ENCODE measurements at places on chromosomes 5 and 9.

DNA sequence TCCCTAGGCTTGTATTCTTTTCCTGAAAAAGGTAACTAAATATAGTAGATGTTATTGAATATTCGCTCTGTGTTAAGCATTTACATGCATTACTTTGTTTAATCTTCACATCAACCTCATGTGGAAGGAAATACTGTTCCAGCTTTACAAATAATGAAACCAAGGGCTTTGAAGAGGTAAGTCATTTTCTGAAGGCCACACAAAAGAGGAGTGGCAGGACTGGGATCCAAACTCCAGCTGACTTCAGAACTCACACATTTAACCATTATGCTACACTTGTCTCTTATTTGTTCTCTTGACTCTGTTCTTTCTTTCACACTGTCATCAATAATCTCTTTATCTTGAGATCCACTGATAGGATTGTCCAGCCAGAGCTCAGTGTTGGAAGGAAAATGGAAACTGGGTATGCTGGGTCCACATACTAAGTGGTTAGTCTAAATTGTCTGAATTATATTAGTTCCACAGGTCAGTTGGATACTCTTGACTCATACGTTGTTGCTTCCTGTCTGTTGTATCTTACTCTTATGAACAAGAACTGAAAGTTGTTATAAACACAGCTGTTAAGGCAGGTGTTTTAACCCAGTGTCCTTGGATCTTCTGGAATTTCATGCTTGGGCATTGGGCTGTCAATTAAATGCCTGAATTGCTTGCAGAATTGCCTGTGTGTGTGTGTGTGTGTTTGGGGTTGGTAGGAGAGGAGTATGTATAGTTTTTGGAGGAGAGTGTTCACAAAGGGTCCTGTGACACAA, 65.6 kb downstream of the TLE4 start:
- no peak for DNase-seq

GRCh38 chr5:74538206-74538661, 102.3 kb downstream of the ENC1 start:
- peak; percentile 75 for DNase-seq

- peak; percentile 26 for DNase-seq
Observed at GRCh38 chr5:176360894-176361436, 599 bp downstream of the KIAA1191 start.

- DNase-seq, result no peak
Observed at GRCh38 chr5:50559955-50560354, 106.5 kb upstream of the PARP8 start.

DNA sequence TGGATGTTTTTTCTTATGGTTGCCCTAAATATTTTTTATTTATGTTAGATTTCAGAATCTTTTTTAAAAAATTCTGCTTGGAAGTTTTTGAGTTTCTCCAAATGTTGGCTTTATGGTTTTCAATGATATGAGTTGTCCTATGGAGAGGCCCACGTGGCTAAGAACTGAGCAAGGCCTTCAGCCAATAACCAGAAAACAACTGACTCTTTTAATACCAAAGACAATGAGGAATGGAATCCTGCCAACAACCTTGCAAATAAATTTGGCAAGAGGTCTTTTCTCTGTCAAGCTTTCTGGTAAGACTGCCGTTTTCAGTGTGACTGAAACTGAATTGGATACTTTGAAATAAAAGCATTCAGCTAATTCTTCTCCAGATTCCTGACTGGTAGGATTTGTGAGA, 1740.1 kb upstream of the WWC1 start:
- no peak for DNase-seq

DNA sequence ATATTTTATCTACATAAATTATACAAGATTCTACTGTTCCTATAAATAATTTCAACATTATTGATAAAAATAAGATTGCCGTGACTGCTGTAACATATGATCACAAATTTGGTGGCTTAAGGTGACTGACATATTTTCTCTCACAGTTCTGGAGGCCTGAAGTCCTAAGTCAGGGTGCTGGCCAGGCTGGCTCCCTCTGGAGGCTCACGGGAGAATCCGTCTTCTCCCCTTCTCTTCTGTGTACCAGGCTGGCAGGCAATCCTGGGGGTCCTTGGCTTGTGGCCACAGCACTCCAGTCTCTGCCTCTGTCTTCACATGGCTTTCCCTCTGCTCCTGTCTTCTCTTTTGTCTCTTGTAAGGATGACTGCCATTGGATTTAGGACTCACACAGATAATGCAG, 31.7 kb upstream of the IRX2 start:
- DNase-seq, result no peak

DNA sequence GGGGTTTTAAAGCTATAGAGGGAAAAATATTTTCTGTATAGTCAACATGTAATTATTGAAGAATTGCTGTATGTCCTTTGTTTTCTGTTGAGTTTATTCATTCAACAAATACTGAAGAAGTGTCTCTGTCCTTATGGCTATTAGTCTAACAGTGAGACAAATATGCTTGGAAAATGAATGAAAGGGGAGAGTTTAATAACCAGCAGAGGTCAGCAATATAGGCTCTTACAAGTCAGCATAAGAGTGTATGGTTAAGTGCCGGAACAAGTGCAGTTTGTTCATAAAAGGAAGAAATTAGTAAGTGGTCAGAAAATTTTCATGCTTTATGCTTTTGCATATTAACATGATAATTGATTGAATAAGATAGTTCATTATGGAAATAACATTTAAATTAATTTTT, 3.6 kb downstream of the SCAMP1 start:
- DNase-seq, result no peak

- peak; percentile 64 for DNase-seq
Observed at GRCh38 chr5:93800988-93801811, 59.8 kb upstream of the POU5F2 start.

- DNase-seq, result no peak
Observed at GRCh38 chr9:109449036-109449798, 48.9 kb downstream of the PTPN3 start.

DNA sequence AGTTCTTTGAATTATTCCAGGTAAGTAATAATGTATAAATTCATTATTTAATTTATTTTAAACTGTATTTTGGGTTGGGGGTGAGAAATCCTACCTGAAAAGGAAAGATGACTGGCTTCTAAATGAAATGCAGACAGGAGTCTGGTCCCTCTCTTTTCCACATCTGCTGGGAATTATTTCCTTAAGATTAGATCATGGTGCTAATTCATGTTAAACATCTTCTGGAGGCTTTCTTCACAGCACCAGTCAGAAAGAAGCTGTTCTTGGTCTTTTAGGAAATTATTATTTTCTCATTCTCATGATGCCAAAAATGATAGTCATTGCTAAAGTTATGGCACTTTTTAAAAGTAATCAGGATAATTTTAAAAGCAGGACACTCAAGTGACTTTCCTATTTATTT, 254.2 kb downstream of the CWC27 start:
- DNase-seq, result no peak

DNA sequence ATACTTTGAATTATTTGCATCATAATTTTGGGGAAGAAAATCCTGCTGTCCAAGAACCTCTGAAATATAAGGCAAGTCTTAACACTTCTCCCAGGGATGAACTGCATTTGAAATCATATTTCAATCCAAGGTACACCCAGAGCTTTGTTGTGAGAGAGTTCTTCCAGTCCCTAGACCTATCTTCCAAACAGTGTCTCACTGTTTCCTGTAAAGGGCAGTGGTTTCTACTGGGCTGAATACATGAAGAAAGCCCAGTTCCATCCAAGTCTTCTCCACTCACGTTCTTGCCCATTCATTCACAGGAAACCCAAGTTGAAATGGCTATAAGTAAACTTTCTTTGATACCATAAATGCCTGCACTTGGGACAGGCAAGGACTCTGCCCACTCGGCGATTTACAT, 108.3 kb upstream of the LHFPL2 start:
- DNase-seq, result no peak

GRCh38 chr9:123796094-123796493, 133.8 kb downstream of the DENND1A start:
- DNase-seq, result no peak

DNA sequence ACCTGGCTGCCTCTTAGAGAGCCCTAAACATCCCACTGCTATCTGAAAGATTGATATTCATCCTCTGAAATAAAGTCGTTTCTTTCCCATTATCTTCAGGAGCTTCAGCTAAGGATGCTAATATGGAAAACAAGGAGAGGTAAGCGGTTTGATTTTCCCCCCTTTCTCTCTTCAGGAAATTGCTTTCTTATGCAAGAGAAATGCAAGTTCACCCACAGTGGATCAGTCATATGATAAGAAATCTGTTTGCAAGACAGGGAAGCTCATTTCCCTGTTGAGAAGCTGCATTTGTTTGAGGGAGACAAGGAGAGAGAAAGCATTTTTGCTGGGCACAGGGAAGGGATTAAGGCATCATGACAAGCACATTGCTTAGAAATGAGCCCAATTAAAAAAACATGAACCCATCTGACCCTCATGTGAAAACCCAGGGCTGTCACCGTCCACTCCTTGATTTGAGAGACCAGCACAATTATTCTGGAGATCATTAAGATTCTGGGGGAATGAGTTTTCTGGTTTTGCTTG, 53.7 kb upstream of the BOD1 start:
- DNase-seq, result no peak

- DNase-seq, result no peak
Observed at GRCh38 chr5:52864371-52864770, 76.7 kb downstream of the ITGA1 start.

DNA sequence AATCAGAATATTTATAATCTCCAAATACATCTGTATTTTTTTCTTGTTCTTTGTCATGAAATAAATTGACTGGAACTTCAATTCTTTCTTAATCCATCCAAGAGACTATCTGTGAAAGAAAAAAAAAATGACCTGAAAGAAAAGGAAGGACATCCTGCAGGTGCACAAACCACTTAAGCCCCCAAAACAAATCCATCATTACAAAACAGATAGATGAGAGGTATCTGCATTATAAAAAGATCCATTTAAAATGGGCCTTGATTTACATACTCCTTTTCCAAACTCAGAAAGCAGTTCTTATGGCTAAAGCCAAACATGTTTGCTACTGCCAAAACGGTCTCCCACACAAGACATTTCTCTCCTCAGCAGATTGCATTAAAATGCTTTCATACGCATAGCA, 85.5 kb downstream of the ELAVL2 start:
- no peak for DNase-seq

GRCh38 chr9:23606107-23606506, 219.9 kb downstream of the ELAVL2 start:
- DNase-seq, result no peak

DNA sequence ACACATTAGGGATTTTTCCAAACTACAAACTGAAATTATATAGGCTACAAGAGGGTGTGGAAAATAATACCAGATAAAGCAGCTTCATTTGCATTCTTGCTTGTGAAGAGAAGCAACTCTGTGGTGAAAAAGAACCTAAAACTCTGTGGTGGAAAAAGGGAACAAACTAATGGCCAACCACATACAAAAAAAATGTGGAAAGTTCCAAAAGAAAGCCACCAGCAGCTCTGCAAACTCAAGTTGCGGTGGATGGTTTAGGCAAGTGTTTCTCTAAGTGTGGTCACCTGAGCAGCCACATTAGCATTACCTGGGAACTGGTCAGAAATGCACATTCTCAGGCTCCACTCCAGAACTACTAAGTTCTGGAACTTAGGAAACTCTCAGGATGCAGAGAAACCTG, 586.4 kb downstream of the ACTL7B start:
- DNase-seq, result no peak

GRCh38 chr5:36252722-36253365, 11.1 kb upstream of the NADK2 start:
- DNase-seq, result no peak

- no peak for DNase-seq
Observed at GRCh38 chr5:173515526-173515925, 100.9 kb downstream of the BOD1 start.

DNA sequence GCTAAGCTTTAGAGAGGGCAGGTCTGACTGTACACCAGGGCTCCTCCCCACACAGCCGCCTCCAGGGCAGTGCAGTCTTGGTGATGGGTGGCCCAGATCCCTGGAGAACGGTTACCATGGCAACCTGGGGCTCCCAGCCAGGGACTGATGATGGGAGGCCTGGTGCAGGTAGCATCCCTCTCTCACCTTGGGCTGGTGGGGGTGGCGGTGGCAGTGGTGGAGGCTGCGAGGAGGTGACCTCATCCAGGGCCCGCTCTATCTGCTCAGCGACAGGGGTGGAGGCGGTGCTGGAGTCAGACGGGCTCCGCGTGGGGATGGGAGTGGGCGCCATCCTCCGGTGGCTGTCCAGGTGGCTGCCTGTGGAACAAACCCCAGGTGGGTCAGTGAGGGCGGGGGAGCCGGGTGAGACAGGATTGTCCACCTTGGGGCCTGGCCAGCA, 12.3 kb downstream of the PRR7 start:
- peak; percentile 84 for DNase-seq

DNA sequence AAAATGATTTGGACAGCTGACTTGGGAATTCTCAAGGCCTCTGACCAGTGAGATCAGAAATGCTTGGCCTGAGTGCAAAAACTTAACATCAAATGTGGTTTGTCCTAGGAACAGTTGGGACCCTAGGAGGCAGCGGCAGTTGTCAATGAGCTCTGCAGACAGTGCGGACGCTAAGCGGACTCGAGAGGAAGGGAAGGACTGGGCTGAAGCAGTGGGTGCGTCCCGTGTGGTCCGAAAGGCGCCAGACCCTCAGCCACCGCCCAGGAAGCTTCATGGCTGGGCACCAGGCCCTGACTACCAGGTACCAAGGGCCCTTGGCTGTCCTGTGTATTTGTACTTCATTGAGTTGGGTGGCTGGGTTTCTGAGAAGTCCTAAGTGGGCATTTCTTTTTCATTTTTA, 43.7 kb upstream of the POMT1 start:
- no peak for DNase-seq

- no peak for DNase-seq
Observed at GRCh38 chr5:14251733-14252132, 108.6 kb downstream of the TRIO start.

DNA sequence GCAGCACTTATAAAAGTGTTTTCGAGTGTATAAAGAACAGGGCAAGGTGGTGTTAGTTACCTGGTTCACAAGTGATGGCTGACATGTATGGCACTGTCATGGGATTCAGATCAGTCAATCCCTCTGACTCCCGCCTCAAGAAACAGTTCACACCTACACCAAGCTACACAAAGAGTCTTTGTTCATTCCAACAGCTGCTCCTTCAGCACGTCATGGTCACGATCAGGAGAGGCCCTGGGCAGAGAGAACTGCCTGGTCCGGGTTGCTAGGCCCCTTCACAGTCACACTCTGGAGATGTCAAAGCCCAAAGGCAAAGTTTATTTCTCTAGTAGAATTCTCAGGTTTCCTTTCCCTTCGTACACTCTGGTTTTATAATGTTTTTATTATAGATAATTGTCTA, 426.7 kb downstream of the ZSWIM6 start:
- DNase-seq, result no peak

- DNase-seq, result no peak
Observed at GRCh38 chr9:85640425-85640824, 101.3 kb downstream of the AGTPBP1 start.
